Neuronal stem cell (in vitro differentiated cells): ENCODE measurements at places on chromosomes 5 and 9.

DNA sequence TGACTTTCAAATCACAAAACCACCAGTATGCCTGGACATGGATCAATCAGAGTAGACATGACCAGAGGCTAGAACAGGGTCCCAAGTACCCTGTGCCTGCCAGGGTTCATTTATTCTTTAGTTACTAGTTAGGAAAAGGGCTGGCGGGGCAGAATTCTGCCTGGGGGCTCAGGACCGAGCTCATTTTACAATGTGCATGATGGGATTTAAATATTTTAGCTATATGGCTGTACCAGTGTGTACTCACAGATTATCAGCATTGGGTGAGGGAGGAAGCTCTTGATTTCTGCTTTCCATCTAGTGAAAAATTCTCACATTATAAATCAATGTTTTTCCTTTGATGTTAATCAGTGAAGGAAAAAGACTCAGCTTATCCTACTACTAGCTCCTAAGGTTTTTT lies 1511.1 kb downstream of the EFNA5 start:
- DNase-seq: no peak

DNA sequence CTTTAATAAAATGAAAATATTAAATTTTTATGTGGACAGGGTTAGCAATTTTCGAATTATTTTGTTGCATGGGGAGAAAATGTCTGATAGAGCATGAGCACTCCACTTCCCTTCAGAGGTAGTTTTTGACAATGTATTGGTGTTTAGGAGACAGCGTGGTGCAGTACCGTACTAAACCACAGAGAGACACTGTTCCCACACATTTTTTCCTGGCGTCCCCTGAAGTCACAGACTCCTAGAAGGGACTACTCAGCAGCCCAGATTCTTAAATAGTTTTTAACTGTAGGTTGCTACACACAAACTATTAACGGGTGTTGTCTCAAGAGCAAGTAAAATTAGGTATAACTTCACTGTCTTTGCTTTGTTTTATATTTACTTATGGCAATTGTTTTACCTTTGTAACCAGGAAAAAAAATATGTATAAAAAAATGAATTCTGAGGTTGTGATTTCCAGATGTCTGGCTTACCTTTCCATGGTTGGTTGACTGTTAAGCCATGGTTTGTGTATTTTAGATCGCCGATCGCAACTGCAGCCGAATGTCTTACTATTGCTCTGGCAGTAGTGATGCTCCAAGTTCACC lies 171.2 kb downstream of the DOCK8 start:
- DNase-seq: peak; percentile 59

GRCh38 chr9:109624143-109624542 lies 126.0 kb upstream of the PTPN3 start:
- DNase-seq: no peak

GRCh38 chr5:2129568-2130272 lies 247.0 kb upstream of the IRX4 start:
- no peak for DNase-seq

DNA sequence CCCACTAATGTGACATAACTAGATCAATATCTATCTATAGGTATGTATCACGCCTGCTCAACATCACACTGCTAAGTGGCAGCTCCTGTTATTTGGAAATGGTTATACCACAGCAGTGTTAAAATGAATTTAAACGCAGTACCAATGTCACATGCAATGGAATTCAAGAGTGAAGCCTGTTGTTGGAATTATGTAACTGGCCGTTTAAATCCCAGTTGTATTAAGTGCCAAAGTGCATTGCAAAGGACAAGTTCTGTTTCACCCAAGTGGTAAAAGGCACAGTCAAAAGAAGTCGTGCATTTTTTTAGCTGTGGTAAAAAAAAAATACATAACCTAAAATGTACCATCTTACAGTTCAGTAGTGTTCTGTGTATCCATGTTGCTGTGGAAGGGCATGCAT lies 4.3 kb downstream of the NTRK2 start:
- no peak for DNase-seq

- peak; percentile 69 for DNase-seq
These were observed 13.8 kb upstream of the PUM3 start for GRCh38 chr9:2857564-2858198.

- no peak for DNase-seq
These were observed 114.8 kb downstream of the MSX2 start for GRCh38 chr5:174839196-174839595.

- no peak for DNase-seq
These were observed 7.0 kb downstream of the PAM start for GRCh38 chr5:102762095-102762534.

DNA sequence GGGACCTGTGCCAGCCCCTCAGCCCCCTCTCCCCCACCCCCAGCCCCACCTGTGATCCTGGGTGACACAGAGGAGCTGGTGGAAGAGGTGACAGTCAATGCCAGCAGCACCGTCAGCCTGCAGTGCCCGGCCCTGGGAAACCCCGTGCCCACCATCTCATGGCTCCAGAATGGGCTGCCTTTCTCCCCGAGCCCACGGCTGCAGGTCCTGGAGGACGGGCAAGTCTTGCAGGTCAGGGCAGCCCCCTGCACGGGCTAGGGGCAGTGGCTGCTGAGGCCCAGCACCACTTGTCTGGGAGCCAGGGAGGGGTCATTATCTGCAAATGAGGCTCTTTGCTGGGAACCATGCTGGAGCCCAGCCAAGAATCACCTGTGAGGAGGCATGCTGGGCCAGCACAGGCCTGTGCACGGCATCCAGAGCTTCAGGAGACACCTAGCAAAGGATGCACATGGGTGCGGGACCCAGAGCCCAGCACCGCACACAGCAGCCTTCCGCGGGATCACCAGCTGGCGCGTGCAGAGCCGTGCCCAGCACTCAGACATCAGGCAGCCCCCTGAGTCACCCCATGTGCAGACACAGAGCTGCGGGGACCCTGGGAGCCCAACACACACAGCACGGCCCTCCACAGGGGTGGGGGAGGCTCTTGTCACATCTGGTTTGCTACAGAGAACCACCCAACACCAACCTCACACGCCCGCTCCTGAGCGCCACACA lies 62.0 kb upstream of the ASS1 start:
- no peak for DNase-seq

DNA sequence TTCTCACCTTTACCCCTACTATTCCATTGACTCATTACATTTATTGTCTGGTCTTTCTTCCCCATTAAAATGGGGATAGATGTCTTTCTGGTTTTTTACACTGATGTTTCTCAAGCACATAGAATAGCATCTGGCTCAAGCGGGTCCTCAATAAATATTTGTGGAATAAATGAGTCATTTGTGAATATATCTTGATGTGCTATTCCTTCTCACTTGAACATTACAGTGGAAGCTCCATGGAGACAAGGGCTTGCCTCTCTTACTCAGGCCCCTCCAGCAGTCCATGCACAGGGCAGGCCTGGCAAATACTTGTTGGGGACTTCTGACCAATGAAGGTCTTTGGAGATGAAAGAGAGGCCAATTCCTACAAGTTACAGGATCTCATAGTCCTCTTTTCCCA lies 151.7 kb upstream of the TAS2R1 start:
- DNase-seq: no peak

GRCh38 chr9:107273634-107274033 lies 9.4 kb upstream of the RAD23B start:
- no peak for DNase-seq

DNA sequence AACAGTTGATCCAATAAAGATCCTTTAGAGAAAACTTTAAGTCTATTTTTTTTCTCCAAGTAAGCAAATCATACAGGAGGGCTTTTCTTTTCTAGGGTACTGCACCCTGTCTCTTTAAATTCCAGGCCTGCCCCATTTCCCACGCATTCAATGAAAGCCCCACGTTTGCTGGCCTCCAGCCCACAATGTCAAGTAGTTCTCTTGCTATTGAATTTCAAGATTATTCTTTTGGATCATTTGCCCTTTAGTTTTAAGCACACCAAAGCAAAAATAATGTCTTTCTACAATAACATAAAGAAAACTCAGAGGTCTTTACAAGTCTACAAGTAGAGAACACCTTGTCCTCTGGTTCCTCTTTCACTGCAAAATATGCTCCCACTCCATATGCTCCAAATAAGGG lies 15.6 kb downstream of the MLLT3 start:
- no peak for DNase-seq

DNA sequence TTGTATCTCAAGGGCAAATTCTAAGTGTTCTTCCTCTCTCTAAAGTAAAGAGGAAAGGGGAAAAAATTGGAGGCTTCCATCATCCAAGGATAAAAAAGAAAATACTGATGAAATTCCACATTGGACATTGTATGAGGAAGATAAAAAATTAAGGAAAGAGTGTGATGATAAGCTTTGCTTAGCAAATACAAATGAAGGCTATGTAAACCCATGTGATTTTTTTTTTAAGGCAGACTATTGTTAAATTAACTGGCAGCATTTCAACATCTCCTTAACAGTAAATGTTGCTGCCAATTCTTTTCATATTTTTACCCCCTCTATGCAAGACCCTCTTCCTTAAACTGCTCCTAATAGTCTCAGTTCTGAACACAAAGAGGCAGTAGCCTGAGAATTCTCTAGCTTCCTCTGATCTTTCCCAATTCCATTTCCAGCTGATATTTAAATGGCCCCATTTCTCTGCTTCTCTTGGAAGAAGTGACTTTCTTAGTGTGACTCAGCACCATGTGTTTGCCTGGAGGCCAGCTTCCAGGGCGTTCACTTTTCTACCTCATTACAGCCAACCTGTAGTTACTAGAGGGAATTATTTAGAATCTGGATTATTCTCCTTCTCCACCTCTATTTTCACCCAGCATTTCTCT lies 159.7 kb downstream of the TLE1 start:
- DNase-seq: no peak

GRCh38 chr5:76341651-76342334 lies 61.3 kb upstream of the IQGAP2 start:
- no peak for DNase-seq

DNA sequence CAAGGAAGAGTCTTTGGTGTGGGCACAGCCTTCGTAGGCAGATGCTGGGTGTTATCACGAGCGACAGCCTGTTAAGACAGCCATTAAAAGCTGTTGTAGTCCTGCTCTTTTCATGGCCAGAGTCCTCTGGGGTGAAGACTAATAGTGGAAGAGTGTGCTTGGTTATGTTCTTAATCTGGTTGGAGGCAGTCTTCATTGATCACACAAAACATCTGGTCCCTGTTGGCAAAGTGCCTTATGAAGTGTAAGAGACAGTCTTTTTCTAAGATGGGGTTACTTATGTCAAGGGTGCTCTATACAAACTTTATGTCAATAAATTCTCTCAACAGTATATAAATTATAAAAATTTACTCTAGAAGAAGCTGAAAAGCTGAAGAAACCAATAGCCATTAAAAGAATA lies 280.4 kb downstream of the CAAP1 start:
- no peak for DNase-seq

DNA sequence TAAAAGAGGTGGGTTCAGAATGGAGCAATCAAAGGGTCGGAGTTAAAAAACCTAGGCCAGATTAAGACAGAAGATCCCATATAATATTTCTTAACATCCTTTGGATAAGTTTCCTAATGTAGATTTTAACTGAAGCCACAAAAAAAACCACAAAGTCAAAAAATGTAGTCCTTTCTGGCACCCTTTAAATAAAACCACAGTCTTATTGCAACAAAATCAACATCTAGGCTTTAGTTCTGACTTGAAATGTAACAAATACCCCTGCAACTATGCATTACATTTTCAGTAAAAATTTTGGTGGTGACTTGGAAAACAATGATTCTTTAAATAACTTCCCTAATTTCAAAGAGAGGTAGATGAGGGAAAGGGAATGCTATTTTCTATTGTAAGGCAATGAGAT lies 109.2 kb downstream of the PSAT1 start:
- no peak for DNase-seq

DNA sequence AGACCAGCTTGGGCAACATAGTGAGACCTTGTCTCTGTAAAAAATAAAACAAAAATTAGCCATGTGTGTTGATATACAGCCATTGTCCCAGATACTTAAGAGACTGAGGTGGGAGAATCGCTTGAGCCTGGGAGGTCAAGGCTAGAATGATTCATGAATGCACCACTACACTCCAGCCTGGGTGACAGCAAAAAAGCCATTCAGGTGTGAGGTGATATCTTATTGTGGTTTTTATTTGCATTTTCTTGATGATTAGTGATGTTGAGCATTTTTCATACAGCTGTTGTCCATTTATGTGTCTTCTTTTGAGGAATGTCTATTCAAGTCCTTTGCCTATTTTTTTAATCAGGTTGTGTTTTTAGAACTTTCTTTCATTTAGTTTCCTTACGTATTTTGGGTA lies 23.2 kb downstream of the MTAP start:
- no peak for DNase-seq

DNA sequence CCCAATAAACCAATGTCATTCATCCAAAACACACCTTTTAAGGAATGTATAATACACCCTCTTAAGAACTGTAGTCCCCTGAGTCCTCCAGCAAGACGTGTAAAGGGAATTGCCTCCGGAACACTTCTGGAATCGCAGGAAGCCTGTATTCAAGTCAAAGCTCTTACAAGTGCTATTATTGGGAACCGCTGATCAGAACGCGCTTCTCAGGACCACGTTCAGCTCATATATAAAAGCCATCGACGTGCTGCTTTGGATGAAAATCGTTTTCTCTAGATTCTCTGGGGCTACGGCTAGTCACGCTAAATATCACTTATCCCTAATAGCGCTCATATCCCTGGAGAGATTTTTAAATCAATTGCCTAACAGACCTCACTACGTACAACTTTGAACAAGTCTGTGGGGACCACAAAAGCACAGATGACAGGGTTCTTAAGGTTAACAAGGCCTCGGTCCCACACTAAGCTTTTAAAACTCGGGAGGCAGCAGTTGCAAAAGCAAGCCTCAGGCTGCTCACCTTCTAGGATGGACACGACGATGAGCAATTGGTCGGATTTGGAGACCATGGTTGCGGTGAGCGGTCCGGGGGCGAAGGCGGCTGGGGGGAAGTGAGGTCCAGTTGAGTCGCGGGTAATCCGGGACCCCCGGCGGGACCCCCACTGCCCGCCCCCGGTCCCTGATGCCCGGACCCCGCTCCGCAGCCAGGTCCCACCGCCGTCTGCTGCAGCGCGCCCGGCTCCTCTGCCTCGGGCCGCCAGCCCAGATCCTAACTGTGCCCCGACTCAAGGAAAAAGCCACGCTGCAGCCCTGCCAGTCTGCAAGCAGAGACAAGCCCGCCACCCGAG lies 548 bp downstream of the CEP120 start:
- peak; percentile 17 for DNase-seq

DNA sequence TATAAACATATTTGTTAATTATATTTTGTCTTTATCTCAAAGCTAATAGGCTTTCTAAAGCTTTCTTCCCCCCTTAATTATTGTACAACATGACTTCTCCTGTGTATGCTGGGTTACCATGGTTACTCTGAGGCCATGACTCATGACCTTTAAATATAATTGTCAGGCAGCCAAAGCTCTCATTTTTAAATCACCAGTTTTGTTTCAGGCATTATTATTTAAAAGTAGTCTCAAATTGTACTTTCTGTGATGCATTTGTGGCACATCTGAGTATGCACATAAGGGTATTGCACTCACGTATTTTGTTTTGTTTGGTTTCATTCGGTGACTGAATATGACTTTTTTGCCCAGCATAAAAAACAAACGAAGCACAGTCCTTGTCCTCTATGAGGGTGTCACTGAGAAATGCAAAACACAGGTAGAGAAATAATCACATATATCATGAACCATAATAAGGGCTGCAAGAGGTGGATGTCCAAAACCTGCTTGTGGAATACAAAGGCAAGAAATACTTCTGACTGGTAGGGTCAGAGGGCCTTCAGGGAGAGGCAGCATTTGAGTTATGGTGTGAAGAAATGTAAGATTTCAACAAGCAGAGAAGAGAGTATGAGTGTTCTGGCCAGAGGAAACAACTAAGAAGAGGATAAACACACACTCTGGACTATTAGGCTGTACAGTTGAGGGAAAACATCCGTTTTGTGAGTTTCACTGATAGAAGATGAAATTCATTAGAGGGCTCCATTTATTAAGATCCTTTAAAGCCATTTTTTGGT lies 2.1 kb downstream of the CCDC192 start:
- no peak for DNase-seq
